ENCODE measurements at places on chromosomes 12 and 14.

DNA sequence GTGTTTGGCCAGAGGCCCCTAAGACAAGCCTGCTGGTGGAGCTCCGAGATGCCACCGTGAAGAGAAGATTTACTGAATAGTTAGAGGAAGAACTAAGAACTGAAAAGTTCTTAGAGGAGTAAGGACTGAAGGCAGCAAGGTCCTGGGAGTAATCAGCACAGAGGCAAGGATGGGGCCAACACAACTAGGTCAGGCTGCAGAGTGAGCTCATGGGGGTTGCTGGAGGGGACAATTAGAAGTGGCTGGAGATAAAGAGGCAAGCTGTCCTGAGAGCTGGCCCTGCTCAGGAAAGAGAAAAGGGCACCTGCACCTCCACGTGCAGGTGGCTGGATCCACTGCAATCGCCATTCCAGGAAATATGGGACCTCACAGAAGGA is 52.7 kb downstream of the NFKBIA start:
- no peak for DNase-seq

GRCh38 chr12:103348935-103349334 is 146.8 kb downstream of the C12orf42 start:
- no peak for DNase-seq

GRCh38 chr14:29858299-29858698 is 69.3 kb downstream of the PRKD1 start:
- no peak for DNase-seq

DNA sequence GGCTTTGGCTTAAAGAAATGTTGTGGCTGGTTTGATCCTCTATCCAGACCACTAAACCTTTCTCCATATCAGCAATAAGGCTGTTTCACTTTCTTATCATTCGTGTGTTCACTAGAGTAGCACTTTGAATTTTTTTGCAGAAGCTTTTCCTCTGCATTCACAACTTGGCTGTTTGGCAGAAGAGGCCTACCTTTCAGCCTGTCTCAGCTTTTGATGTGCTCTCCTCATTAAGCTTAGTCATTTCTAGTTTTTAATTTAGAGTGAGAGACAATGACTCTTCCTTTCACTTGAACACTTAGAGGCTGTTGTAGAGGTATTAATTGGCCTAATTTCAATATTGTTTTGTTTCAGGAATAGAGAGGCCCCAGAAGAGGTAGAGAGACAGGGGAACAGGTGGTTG is 13.8 kb downstream of the KCNMB4 start:
- no peak for DNase-seq

DNA sequence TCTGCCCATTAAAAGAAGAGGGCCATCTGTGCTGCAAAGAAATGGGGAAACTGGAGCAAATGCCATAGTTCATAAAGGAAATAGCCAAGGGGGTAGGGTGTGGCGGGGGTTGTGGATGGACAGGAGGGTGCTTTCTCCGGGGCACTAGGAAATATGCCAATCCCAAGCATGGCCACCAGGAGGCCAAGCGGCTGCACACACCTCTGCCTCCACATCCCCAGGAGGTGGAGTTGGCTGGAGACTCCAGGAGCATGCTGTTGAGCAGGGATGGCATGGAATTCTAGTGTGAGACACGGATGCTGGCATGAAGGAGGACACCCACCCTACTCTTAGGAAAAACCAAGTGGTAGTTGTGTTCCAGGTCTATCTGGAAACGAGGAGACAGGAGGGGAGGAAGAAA is 25.2 kb downstream of the NID2 start:
- DNase-seq: peak; percentile 25

DNA sequence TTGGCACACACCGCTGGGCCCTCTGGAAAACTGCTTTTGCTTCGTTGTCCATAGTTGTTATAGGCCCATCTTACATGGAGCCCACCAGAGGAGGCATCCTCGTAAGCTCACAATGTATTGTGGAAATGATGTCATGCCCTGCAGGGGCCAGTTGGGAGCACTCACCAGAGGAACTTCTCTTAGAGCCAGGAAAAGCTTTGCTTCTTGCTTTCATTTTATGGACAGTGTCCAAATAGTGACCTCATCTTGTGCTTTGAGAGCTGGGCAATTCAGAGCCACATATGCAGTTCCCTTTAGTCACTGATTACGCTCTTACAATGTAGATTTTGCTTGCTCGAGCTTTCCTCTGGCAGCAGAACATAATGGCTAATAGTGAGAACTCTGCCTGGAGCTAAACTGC is 275.6 kb downstream of the AACS start:
- no peak for DNase-seq

- no peak for DNase-seq
Observed at GRCh38 chr12:57539134-57539768, 7.7 kb downstream of the DCTN2 start.

DNA sequence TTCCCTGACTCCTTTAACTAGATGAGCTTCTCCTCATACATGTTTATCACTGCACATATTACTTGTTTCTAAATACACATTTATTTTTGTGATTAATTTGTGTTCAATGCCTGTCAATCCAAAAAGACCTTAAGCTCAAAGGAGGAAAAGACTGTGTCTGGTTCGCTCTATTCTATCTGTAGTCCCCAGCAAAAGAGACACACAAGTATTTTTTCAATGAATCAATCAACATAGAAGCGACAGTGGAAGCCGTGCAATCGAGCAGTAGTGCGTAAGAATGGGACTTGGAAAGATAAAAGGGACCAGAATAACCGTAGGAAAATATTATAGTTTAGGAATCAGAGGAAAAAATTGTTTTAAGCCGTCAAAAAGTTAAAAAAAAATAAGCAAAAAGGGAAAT is 951 bp downstream of the WDHD1 start:
- DNase-seq: no peak

- no peak for DNase-seq
Observed at GRCh38 chr12:106945261-106945851, 10.4 kb upstream of the TMEM263 start.

DNA sequence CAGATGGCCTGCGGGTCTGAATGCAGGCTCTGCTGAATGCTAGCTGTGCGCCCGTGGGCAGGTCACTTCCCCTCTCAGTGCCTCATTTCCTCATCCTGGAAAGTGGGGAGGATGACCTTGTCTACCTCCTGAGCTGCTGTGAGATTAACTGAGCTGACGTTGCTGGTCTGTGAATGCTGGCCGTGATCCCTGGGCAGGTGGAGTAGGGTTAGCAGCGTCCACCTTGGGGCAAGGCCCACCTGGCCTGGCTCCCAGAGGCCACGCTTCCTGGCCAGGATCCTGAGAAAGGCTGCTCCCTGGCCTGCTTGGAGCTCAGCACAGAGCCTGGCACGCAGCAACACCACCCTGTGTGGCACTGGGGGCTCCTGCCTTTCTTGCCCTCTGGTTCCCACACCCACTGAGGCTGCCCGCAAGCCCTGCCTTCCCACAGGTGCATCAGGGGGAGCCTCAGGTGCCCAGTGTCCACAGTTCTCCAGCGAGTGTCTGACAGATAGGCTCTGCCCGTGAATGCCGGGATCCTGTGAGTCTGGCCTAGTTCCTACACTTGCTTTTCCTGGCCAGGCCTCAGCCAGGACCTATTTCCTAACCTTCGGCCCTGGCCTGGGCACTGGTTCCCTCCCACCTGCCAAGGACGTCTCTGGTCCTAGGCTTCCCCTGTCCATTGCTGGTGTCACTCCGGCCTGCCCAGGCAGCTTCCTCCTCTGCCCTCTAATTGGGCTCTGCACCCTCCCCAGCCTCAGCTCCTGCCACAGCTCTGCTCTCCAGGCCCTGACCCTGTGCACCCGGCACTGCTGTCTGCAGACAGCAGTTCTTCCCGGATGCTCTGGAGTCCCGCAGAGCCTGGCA is 37.2 kb upstream of the TDRD9 start:
- DNase-seq: no peak

DNA sequence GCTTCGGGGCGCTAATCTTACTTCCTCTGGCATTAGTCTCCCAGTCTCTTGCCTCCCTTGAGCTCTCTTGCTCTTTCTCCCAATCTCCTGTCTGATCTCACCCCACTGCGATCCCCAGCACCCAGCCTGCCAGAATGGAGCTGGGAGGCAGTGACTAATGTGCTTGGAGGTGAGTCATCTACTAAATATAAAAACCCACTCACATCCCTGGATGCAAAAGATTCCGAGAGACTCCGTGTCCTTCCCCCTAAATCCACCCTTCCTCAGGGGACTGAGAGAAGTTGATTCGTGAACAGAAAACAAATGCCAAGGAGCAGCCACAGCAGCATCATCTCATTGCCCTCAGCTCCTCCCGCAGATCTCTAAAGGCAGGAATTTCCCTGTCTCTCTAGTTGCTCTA is 45.7 kb upstream of the KCNA5 start:
- no peak for DNase-seq

All from progenitor cell of endocrine pancreas (in vitro differentiated cells).